ENCODE measurements at places on chromosomes 2 and 18. TPM values are rescaled to one million over a fixed set of nuclear protein-coding genes. Genes with fewer than 3 reads are reported as not detected.

GRCh38 chr2:171972329-171972982, 27.3 kb upstream of the METAP1D start:
- no peak for DNase-seq

DNA sequence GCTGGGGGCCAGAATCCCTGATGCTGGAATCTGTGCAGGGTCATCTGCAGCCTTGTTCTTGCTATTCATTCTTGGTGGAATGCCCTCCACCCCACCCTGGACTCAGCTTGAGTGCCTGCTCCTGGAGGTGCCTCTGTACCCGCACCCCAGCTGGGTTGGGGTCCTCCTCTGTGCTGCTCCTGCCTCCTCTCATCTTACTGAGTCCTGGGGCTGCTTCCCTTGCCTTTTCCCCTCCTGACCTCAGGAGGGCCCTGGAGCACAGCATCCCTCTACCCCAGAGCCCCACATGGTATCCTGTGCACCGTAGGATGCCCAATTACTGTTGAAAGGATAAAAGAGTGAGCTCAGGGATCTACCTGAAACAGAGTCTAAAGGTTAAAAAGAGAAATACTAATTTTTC, 81.6 kb downstream of the CIB4 start:
- no peak for DNase-seq

ANKRD62 gene
- total RNA-seq, result not detected

DNA sequence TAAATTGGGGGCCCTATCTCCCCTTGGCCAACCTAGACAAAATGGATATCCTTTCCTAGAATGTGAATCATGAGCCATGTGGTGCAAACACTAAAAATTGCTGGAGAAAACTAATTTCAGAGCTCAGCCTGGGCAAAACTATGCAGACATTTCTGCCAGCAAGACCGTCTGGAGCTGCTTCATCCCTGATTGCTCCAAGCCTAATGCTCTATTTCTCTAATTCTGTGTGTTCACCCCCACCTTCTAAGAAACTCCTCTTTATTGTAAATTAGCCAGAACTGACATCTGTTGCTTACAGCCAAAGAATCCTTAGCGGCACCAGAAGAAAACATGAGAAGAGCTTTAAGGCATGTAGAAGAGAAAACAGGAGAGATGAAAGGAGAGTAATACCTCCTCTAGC, 337.7 kb upstream of the CHAC2 start:
- DNase-seq, result no peak

TUBA4B gene
- not detected for total RNA-seq

GRCh38 chr2:219289195-219289536, 10.0 kb downstream of the DNAJB2 start:
- no peak for DNase-seq

- DNase-seq, result no peak
These were observed 264.3 kb upstream of the SLC39A10 start for GRCh38 chr2:195392446-195393336.

- peak; percentile 49 for DNase-seq
These were observed 640 bp downstream of the ROCK2 start for GRCh38 chr2:11343650-11344341.

DNA sequence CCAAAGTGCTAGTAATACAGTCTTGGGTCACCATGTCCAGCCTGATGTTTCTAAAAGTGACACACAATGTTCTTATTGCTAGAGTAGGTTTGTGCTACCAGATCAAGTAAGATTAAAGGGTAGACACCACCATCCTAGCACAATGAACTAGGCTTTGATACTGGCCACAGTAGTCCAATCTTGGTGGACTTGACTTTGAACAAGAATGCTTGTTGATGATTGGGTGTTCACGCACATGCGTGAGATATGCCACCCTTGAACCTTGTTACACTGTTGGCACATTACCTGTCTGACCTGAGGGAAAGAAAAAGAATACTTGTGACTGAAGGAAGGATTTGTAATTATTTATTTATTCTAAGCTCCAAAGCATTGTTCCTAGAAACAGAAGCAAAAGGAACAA, 72.1 kb upstream of the EMILIN2 start:
- no peak for DNase-seq

All from RPMI7951 (cell line).